ENCODE measurements at places on chromosomes 4 and X.

DNA sequence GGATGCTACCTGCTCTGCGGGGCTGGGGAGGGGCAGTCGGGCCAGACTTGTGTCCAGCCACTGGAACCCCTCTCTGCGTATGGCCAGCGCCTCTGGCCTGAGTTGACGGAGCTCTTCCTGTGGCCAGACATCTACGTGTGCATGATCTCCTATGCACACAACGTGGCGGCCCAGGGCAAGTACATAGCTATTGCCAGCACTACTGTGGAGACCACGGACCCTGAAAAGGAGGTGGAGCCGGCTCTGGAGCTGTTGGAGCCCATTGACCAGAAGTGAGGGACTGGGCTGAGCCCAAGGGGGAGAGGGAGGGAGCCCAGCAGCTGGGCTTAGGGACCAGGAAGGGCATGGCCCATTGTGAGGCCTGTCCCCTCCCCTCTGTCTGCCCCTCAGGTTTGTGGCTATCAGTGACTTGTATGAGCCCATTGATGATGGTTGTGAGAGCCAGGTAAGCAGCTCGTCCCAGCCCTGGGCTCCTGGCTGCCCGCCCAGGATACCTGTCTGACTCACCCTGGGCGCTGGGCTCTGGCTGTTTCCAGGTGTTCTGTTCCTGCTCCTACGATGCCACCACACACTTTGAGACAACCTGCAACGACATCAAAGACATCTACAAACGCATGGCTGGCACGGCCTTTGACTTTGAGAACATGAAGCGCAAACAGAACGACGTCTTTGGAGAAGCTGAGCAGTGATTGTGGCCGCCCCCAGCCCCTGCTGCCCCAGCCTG is 1.8 kb upstream of the FAM50A start:
- no peak for DNase-seq

- no peak for DNase-seq
Observed at GRCh38 chr4:170079981-170080380, 9.8 kb downstream of the AADAT start.

- no peak for DNase-seq
Observed at GRCh38 chr4:60042941-60043340, 1157.2 kb upstream of the ADGRL3 start.

GRCh38 chrX:40508560-40508959 is 72.2 kb upstream of the ATP6AP2 start:
- DNase-seq = no peak

DNA sequence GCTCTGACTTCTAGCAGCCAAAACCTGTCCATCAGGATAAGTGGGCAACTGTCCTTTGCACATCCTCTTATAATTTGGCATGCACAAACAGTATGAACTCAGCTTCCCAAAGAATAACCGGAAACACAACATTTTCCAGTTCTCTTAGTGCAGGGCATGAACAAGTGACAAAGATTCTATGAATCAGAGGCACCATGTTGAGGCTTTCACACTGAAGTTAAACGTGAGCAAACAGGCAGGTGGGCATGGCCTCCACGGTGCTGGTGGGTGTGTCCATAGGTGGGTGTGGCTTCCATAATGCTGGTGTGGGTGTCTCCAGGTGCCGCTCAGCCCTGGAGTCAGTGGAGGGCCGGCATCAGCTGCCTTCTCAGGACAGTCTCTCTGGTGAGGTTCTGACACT is 196.5 kb downstream of the SMIM20 start:
- no peak for DNase-seq

DNA sequence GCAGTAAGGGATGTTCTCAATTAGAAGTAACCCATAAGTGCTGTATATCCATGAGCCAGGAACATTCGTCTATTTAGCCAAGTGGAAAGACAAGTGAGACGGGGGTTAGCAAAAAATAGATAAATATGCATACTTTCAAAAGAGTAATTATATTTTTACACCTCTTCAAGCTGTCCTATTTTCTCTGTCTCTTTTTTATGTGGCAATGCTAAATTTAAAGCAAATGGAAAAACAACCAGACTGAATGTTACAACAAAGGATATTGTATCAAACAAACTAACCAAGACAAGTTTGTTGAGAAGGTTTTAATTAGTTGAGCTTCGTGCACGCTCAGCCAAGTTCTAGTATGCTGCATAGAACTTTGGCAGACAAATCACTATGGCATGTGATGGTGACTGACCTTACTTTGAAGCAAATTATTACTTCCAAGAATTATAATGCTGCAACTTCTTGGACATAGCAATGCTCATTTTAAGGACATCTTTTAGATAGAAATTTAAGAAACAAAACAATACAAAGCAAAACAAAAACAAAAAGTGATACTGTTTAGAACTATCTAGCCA is 61.4 kb upstream of the TMEM150C start:
- DNase-seq = no peak

DNA sequence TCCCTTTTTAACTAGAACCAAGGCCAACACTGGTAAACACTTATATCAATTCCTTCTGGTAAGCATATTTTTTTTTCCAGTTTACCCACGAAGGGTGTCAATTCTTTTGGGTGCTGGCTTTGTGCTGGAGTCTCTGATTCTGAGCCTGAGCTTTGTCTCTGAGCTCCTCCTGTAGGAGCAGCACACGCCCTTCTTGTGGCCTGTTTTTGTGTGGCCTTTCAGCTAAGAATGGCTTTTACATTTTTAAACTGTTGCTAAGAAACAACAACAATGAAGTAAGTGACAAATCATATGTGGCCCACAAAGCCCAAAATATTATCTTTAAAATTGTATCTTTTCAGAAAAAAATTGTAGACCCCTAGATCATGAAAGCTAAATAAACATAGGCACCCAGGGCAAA is 98.0 kb upstream of the TBC1D9 start:
- DNase-seq = no peak

- DNase-seq = no peak
Observed at GRCh38 chr4:169957785-169958184, 68.4 kb downstream of the MFAP3L start.

DNA sequence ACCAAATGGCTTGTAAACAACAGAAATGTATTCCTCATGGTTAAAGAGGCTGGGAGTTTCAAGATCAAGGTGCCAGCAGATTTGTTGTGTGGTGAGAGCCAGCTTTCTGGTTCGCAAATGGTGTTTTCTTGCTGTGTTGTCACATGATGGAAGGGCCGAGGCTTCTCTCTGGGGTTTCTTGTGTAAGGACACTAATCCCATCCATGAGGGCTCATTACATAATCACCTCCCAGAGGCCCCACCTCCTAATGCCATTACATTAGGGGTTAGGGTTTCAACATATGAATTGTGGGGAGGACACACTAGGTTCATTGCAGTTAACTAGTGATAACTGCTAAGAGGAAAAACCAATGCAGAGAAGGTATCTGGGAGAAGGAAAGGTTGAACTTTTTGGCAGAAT is 103.5 kb upstream of the ENPEP start:
- DNase-seq = no peak

GRCh38 chrX:33741807-33742206 is 390.3 kb downstream of the FAM47A start:
- DNase-seq = no peak

GRCh38 chr4:74055096-74055495 is 16.6 kb upstream of the CXCL3 start:
- DNase-seq = no peak

- no peak for DNase-seq
Observed at GRCh38 chrX:43745938-43746721, 90.0 kb downstream of the MAOA start.

DNA sequence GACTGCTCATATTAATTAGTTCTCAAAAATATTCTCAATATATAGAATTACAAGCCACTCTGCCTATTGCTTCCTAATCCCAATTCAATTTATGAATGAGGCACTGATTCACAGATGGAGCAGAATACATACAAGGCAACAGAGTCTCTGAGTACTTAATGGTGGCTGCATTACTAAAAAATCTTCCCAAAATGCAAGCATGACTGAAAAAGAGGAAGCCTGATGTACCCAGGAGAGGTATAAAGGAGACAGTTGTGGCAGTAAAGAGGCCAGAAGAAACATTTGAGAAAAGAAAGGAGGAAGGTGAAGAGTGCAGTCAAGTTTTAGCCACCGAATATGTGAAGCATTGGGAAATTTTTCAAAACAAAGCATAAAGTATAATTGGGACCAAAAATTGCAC is 163.2 kb upstream of the INTU start:
- DNase-seq = no peak

GRCh38 chrX:108415891-108416290 is 22.3 kb downstream of the COL4A6 start:
- no peak for DNase-seq

DNA sequence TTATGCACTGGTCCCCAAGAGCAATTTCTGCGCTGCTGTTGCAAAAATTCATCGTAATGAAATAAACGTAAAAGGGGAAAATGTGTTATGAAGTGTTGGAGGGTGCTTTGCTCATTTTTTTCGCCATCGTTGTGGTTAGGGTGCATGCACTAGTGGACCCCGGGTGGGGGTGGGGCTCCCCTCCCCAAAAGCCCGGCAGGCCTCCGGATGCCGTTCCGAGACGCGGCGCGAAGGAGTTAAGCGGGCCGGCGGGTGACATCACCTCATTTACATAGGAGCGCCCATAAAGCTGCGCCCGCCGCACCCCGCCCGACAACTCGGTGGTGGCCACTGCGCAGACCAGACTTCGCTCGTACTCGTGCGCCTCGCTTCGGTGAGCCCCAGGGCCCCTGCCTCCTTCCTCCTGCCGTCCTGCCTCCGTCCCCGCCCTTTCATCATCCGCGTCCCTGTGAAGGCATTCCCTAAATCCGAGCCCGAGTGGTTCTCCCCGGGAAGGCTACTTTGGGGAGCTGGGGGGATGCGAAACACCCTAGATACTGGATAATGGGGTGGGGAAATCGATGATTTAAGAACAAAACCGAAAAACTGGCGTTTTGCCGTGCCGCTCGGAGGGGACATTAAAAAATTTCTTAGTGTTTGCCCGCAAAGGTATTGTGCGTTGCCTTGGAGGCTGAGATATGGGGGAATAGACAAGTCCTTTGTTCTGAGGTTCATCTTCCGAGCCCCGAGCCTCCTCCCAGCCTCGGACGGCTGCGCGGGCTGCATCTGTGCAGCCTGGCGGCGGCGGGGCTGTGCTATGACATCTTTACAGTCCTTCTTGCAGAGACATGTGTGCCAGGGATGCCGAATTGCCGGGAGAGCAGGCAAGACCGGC is at the start of gene TMSB4X:
Gene TMSB4X (plus strand): TSS at position 315 of the 874 bp plus-strand sequence.
- peak; percentile 51 for DNase-seq

GRCh38 chr4:76449362-76449767 is 14.3 kb downstream of the SHROOM3 start:
- DNase-seq = no peak

DNA sequence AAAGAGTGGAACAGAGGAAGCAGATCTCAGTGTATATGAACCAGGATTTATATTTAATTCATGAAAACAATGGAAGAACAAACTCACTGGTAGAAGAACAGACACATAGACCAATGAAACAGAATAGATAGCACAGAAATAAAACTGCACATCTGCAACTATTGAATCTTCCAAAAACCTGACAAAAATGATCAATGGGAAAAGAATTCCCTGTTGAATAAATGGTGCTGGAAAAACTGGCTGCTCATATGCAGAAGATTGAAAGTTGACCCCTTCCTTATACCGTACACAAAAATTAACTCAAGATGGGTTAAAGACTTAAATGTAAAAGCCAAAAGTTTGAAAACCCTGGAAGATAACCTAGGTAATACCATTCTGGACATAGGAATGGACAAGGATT is 391.0 kb downstream of the MAGEB5 start:
- DNase-seq = no peak

- no peak for DNase-seq
Observed at GRCh38 chrX:153885968-153886903, at the start of gene L1CAM. Gene L1CAM, minus strand, starts transcription at chrX:153886173. Its CDS starts 10,337 bp downstream, at chrX:153875836.

DNA sequence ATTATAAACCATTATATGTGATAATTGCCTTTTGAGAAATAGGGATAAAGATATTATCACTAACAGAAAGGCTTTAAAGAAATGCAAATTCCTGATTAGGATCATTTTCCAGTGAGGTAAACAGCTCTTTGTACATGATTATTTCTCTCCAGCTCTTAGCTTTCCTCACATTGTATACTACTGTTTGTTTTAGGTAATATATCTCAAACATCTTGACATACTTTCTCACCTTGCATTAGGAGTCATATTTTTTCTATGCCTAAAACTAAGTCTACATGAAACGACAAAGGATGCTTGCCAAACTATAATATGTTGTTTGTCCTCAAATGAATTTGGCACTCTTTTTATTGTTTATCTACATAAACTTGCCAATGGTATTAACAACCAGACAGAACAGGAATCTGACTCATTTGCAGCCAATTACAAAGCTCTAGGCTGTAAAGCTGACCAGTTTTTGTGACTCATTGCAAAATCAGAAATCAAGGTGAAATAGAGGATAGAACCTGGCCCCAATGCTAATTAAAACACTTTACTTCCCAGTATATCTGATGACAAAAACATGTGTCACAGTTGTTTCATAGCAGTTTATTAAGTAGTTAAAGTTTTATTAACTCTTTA is 107.0 kb downstream of the IQCM start:
- peak; percentile 42 for DNase-seq

DNA sequence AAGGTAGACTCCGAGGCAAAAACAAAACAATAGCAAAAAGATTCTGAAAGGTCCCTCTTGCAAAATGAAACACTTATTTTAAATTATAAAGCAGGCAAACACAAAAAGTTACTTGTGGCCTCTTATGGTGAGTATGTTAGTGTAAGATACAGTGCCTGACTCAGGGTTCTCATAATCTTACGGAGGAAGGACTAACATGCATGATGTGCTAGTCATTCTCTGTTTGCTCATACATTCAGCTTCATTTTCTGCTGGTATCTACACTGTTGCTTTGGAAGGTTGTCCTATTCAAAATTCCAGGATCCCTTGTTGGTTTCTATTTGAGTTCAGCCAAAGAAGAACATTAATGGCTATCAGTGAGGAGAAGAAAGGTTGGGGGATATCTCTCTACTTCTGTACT is 249.1 kb upstream of the FAM47A start:
- DNase-seq = no peak

GRCh38 chrX:64580035-64580434 is 184.8 kb upstream of the MTMR8 start:
- no peak for DNase-seq

GRCh38 chrX:78573630-78574029 is 85.5 kb downstream of the RTL3 start:
- DNase-seq = no peak

- peak; percentile 74 for DNase-seq
Observed at GRCh38 chr4:86816501-86817273, 32.5 kb downstream of the SLC10A6 start.

DNA sequence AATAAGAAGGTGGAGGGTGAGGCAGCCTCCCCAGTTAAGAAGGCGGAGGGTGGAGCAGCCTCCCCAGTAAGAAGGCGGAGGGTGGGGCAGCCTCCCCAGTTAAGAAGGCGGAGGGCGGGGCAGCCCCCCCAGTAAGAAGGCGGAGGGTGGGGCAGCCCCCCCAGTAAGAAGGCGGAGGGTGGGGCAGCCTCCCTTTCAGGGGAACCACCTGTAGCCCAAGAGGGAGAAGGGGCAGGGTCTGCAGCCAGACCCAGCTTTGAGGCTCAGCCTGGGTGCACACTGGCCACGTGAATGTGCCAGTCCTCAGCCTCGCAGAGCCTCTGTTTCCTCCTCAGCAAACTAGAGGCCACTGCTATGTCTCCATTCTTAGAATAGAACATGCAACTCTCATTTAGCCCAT is 52.6 kb downstream of the HMX1 start:
- DNase-seq = no peak
